ENCODE measurements at places on chromosomes 7 and 10.
A peak's percentile ranks its signal among the peaks of the same experiment; 100 is the strongest.

DNA sequence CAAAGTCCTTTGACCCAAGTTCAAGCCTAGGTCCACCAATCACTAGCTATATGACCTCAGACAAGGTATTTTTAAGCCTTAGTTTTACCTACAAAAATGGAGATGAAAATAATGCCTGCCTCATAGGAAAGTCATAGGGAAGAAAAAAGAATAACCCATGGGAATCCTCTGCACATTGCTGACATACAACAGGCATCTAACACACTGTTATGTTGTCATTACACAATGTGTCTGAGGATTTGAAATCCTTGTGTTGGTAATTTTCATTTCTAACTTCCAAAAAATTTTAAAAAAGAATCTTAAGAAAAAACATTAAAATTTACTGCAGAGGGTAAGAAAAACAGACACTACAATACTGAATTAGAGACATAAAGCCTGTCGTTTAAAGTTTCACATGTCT is 5.7 kb downstream of the ANK3 start:
- no peak for DNase-seq

DNA sequence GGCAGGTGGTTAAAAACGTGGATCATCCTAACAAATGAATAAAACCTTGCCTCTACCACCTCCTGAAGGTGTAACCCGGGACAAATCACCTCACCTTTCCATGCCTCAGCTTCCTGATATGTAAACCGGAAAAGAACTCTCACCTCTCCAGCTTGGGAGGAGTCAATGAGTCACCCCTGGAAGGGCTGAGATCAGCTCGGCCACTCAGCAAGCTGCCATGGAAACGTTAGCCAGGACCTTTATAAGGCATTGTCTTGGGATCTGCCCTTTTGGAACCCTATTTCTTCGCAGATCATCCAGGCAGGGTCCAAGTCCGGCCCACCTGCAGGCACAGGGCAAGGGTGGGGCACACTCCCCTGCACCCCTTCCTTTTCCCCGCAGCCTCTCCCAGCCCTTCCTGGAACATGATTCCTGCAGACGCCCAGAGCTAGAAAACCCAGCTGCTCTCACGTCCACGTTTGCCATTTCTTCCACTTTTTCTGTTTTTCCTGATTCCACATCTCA is 81.6 kb upstream of the PFKP start:
- DNase-seq = peak; percentile 28

DNA sequence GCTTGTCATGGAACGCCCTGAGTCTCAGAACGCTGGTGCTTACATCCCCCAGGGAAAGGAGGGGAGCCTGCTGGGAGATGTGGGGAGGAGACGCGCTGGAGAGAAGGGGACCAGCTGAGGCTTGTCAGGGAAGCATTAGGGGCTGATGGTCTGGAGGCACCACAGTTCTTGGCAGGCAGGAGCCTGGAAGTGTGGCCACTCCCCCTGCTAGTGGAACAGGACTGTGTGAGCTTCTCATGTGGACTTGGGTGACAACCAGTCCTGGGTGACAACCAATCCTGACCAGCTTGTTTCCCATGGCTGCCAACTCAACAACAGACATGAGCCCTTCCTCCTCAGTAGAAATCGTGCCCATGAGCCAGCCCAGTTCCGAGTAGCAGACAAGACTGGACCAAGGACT is 87.8 kb downstream of the SPDYE5 start:
- no peak for DNase-seq

- DNase-seq = no peak
These were observed 204.3 kb downstream of the ANK3 start for GRCh38 chr10:60185421-60185820.

DNA sequence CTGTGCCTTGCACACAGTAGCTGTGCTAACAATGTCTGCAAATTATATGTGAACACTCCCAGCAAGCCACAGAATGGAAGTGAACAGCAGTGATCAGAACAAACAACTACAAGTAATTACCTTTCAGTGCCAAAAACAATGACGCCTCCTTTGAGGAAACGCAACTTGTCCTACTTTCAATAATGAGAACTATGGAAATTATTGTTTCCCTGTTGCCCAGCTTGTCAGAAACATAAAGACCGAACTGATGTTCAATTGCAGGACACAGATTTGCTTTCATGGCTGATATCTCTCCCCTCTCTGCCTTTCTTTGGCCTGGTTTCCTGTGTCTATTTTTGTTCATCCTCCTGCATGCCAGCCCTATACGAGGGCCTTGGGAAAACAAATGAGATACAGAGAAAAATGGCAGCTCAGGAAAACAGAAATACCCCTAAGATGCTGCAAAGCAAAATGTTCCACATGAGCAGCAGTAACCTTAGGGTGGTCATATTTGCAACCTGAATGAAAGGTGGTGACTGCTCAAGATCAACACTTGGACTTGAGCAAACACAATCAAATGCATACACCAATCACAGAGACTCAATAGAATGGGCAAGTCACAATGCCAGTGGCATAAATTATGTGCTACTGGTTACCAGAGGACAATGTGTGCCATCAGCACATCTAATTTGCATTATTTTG is 26.8 kb downstream of the COBL start:
- no peak for DNase-seq

- DNase-seq = no peak
These were observed 245.6 kb downstream of the SLC25A13 start for GRCh38 chr7:96076350-96076707.

DNA sequence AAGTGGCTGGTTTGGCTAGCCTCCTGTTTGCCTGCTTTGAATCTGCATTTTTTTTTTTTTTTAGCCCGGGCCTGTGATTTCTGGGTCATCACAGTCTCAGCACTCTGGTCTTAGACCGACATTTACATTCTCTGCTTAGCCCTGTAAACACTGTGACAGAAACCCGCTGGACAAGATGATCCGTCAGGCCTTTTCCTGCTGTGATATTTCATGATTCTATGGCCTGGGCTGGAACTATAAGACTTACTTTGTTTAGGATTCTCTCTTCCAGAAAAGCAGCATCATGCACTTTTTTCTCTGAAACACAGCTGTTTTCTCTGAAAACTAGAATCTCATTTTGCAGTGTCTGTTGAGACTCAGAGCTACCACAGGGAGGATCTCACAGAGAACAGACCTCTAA is 705.5 kb downstream of the GRID1 start:
- no peak for DNase-seq

- DNase-seq = no peak
These were observed 153.6 kb downstream of the C1GALT1 start for GRCh38 chr7:7335909-7336308.

- DNase-seq = no peak
These were observed 93.4 kb downstream of the RNF216 start for GRCh38 chr7:5687936-5688630.

DNA sequence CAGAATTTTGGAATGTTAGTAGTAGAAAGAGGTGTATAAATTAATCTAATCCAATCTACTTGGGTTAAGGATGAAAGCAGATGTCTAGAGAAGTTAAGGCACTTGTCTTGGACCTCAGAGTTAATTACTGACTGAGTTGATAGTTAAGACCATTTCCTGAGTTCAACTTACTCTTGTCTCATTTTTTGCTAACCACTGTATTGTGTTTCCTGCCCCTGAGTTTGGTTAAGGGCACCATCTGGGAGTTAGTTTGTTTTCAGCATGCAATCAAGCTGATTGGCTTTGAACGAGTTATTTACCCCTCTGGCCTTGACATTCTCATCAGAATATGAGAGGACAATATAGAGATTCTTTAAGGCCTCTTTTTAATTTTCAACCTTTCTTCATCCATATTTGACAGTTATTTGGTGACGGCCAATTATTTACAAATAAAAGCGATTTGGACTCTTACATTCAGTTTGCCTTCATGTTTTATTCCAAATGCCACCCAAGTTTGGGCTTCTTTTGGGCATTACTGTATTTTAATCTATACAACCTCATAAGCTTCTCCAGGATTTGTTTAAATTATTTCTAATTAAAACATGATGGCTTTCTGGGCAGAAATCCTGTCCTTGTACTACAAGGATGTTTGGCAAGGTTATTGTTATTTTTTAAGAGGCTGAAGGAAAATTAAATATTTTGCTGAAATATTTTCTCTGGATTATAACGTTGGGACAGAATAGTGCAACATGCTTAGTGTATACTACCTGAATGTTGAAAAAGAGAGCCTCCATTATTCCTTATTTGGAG is 225.0 kb downstream of the CACNB2 start:
- no peak for DNase-seq

DNA sequence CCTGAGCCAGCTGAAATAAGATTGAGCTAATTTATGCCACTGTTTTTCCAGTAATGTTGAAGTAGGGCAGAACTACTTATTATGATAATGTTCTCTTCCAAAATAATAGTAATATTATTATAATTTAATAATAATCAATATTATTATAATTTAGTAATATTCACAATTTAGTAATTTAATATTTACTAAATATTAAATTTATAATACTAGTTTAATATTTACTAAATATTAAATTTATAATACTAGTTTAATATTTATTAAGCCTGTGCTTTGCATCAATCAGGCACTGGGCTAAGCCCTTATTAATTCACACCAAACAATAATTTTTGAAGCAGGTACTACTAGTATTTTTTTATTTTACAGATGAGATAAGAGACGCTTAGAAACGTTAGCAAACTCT is 170.1 kb downstream of the BBS9 start:
- no peak for DNase-seq

DNA sequence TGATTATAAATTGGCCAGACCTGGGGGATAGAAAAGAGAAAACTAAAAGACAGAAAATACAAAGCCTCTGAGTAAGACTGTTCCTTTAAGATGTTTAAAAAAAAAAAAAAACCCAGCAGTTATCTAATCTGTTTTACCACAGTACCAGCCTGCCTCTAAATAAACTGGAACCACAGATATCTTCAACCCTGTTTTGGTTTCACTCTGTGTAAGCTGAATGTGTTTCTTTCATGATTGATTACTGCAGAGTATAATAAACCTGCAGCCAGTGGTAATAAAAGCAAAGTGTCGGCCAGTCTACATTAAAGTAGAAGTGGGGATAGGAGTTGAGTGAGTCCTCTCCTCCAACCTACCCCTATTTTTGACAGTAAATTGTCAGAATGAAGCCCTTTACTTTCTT is 40.6 kb downstream of the MGAM2 start:
- DNase-seq = no peak

DNA sequence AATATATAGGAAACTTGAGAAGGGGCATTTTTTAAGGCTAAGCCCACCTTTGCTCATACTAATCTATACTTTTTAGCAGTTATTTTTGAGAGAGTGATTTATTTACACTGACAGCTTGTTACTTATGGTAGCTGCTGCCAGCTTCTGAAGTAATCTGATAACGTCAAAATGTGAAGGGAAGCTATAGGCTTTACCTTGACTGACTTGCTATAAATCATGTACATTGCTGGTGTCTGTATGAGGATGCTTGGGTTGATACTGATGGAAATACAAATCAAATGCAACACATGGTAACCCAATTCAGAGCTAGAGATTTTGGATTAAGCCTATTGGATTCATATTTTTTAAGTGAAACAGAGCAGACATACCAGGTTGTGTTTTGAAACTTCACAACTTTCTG is 299.4 kb downstream of the LRMDA start:
- no peak for DNase-seq

DNA sequence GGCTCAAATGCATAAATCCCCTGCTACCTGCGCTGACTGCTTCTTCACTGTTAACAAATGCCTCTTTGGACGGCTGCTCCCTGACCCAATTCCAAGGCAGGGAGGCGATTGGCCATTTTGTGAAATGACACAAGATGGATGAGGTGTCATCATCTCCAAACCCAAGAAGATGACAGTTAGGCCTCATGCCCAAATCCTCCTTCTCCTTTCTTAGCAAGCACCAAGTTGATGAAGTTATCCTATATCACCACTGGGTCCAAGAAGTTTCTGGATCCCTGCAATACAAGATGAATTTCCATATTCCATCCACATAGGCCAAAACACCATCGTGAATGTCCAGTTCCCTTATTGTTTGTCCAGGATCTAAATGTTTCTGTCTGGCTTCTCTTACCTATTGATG is 98.5 kb upstream of the RAB11FIP2 start:
- no peak for DNase-seq

DNA sequence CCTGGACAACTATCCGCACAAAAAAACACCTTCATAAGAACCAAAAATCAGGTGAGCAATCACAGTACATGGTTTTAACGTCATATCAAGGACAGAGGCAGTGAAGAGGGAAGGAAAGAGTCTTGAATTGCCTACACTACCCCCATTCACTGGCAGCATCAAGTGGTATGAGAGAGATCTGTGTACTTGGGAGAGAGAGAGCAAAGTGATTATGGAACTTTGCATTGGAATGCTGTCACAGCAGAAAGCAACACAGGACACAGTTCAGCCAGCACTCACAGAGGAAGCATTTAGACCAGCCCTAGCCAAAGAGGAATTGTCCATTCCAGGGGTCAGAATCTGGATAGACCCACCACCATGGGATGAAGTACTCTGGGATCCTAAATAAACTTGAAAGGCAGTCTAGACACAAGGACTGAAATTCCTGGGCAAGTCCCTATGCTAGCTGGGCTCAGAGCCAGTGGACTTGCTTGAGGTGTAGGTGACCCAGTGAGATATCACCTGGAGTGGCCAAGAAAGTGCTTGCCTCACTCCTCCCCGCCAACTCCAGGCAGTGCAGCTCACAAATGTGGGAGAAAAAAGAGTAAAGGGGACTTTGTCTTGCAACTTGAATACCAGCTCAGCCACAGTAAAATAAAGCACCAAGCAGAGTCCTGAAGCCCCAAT is 30.5 kb upstream of the SFTPD start:
- DNase-seq = no peak

- DNase-seq = no peak
These were observed 19.5 kb downstream of the DNAJB9 start for GRCh38 chr7:108589199-108589598.

- peak; percentile 81 for DNase-seq
These were observed 41.2 kb downstream of the CALML3 start for GRCh38 chr10:5565671-5566581.

GRCh38 chr7:78493401-78493800 is 694.8 kb downstream of the PHTF2 start:
- no peak for DNase-seq

GRCh38 chr10:44890696-44891563 is 20.2 kb upstream of the TMEM72 start:
- DNase-seq = no peak

DNA sequence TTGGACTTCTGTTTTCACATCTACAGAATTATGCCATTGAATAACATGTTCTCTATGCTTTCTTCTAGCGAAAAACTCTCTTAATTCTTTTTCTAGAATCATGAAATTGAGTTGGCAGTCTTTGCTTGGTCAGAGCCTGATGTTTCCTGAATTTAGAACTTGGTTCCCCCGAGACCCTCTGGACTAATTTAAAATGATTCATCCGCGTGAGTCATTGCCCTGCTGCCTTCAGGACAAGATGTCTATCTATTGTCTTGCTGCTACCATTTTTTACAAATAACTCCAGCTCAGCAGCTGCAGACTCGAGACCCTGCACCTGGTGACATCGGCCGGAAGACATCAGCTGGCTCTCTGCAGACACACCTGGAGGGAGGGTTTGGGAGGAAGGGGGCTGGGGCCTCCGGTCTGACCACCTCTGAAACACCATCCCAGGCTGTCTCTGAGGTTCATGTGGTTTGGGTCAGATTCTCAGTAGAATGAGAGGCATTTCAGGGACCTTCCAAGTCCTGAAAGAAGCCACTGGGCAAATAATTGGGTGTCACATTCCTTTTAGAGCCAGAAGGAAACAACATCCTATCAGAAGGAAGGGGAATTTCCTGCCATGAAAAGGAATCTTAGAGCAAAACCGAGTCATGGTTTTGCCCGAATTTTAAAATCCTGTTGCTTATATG is 20.9 kb upstream of the KLF6 start:
- DNase-seq = peak; percentile 75

GRCh38 chr10:94213001-94213530 is 149.7 kb downstream of the NOC3L start:
- no peak for DNase-seq

Measured in HFFc6 (cell line).